ENCODE measurements at places on chromosomes 6 and 20. TPM values are rescaled to one million over a fixed set of nuclear protein-coding genes. Genes with fewer than 3 reads are reported as not detected.

GRCh38 chr6:159446340-159446739 is 246.7 kb downstream of the SOD2 start:
- DNase-seq, result no peak

- DNase-seq, result peak; percentile 81
These were observed 99.0 kb downstream of the GMPR start for GRCh38 chr6:16337295-16337975.

DNA sequence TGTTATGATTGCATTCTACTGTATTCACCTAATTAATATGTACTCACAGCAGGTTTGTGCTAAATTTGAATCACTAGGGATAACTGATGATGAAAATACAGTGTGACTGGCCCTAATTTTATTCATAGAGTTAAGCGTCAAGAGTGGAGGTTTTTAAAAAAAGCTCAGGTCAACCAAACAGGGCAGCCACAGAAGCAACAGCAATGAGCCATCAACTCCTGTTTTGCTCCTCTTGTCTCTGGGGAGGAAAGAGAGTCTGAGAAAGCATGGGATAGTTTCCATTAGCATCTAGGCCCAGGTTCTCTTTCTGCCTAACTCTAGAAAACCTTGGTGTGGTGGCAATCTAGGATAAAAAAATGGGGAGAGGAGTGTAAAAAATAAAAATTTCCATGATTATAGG is 122.1 kb downstream of the OGFRL1 start:
- no peak for DNase-seq

DNA sequence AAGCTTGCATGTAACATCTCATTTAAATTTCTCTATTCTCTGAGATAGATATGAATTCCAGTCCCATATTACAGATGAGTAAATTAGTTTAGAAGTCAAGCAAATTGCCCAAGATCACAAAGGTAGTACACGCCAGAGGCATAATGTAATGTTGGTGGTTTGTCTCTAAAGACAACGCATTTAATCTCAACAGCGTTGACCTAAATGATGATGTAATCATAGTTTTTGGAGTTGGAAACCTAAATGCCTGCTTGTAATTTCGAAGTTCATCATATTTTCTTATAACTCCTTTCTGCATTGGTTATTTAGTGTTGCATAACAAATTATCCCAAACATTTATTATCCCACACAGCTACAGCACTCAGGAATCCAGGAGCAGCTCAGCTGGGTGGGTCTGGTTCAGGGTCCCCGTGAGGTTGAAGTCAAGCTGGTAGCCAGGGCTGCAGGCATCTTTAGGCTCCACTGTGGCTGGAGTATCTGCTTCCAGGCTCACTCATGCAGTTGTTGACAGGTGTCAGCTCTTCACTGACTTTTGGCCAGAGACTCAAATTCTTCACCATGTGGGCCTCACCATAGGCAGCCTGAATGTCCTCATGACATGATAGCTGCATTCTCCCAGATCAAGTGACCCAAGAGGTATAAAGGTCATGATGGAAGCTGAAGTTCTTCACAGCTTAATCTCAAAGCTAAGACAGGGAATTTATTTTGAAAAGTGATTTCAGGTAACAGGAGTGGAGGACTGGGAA is 122.0 kb upstream of the SPTLC3 start:
- DNase-seq, result no peak

GRCh38 chr6:129764761-129765407 is 54.9 kb upstream of the ARHGAP18 start:
- no peak for DNase-seq

Gene FAM83C
- not detected for total RNA-seq
